ENCODE measurements at places on chromosomes 11 and 22. TPM values are rescaled to one million over a fixed set of nuclear protein-coding genes. Genes with fewer than 3 reads are reported as not detected.

The RAC2 gene
- 62.0 TPM for total RNA-seq

The CENPM gene
- total RNA-seq, result 44.7 TPM

The GRIK4 gene
- total RNA-seq, result 0.52 TPM

GRCh38 chr11:95641495-95641894 lies 148.1 kb downstream of the FAM76B start:
- no peak for DNase-seq

GRCh38 chr22:32832174-32832573 lies 30.7 kb downstream of the TIMP3 start:
- DNase-seq, result no peak

DNA sequence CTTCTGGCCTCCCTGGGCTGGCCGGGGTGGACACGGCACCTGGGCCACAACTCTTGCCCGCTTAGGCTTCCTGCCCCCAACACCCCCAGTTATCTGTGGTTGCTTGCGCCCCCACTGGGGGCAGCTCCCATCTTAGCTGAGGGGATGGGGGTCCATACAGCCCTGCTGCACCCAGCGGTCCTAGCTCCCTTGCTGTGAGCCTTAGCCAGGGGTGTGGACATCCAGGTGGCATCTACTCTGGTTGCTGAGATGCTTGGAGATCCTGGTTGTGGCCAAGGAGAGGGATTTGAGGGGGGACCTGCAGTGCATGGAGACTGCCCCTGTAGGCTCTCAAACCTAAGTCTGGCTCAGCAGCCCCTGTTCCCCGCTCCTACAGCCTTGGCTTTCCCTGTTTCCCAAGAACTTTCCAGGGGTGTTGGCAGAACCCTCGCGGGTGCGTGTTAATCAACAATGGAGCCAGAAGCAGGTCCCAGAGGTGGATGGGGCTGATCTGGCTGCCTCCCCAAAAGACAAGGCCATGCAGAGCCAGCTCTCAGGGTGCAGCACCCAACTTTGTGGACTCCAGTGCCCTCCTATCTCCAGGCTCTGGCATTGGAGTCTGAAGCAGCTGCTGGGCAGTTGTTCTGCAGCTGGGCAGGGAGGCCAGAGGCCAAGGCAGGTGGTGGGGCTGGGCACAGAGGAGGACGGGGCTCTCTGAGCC lies 3.3 kb downstream of the KCNQ1 start:
- DNase-seq, result no peak

DNA sequence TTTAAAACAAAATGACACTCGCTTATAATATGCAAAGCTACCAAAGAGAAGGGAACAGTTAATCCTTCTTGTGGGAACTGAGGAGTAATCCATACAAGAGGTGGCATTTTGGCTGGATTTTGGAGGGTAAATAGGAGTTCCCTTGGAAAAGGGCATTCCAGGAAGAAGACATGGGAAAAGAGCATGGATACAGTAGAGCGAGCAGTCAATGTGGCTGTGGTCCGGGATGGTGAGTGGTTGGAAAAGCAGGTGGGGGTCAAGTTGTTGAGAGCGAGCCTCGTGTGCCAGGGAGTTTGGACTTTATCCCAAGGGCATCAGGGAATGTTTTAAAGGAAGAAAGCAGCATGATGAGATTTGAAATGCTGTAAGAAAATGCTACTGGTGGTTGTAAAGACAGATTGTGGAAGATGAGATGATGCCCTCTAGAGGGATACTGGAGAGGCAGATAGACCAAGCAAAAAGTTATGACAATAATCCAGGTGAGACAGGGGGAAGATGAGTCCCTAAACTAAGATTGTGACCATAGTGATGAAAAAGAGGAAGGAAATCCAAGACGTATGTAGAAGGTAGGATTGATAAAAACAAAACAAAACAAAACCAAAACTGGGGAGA lies 3.8 kb upstream of the MMP7 start:
- no peak for DNase-seq

GRCh38 chr11:66727282-66728037 lies 1.6 kb downstream of the SPTBN2 start:
- DNase-seq, result no peak

DNA sequence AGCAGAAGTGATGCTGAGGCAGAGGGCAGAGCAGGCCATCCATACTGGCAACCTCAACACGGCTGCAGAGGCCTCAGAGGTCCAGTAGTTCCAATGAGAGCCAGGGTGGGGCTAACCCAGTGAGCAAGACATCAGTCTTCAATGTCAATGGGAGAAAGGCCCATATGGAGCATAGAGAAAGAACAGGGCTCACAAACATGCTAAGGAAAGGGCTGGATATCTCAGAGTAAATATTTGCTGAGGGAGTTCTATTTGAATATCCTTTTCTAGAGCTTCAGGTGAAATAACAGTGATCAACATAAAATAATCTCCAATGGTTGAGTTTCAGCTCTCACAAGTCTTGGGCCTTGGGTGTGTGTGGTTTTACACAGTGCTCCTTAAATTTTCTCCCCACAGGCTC lies 50.8 kb upstream of the CCDC90B start:
- DNase-seq, result no peak

- DNase-seq, result no peak
These were observed 1326.6 kb downstream of the TBC1D22A start for GRCh38 chr22:48088926-48089536.

DNA sequence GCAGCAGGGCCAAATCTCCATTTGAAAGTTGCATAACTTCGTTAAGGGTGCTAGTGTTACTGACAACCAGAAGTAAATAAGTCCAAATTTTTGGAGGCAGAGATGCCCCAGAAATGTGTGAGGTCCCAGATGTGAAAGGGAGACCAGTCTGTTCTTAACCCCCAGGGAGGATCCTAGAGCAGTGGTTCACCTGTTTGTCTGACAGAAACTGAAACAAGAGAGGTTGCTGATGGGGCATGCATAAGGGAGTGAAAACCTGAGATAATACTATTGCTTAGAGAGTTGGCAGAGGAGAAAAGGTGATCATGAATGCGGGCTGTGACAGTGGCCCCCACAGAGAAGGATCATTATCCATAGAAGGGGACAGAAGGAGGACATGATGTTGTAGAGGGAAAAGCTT lies 3.8 kb downstream of the CBLIF start:
- DNase-seq, result no peak

DNA sequence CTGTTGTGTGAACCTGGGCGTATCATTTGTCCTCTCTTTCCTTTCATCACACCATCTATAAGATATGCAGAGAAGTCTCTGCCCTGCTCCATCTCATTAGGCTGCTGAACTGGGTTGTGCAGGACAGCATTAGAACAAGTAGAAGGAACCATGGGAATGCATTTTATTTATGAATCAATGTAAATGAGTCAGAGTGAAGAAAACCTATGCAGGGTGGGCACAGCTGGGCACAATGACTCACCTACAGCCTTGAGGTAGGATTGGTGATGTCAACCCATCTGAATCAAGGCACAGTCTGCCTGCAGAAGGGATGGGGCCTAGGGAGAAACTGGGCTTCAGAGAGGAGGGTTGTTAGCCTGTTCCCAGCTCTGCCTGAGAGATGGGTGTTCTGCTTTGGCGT lies 123.4 kb downstream of the CSNK2A3 start:
- no peak for DNase-seq

Data from HCT116 (cell line).